Sciatic nerve (tissue), 2 donors: ENCODE measurements at places on chromosomes 2 and 18. TPM values are rescaled to one million over a fixed set of nuclear protein-coding genes. Genes with fewer than 3 reads are reported as not detected.

- DNase-seq: no peak
Measured at GRCh38 chr2:217710211-217710765, 292.5 kb downstream of the TNS1 start.

DNA sequence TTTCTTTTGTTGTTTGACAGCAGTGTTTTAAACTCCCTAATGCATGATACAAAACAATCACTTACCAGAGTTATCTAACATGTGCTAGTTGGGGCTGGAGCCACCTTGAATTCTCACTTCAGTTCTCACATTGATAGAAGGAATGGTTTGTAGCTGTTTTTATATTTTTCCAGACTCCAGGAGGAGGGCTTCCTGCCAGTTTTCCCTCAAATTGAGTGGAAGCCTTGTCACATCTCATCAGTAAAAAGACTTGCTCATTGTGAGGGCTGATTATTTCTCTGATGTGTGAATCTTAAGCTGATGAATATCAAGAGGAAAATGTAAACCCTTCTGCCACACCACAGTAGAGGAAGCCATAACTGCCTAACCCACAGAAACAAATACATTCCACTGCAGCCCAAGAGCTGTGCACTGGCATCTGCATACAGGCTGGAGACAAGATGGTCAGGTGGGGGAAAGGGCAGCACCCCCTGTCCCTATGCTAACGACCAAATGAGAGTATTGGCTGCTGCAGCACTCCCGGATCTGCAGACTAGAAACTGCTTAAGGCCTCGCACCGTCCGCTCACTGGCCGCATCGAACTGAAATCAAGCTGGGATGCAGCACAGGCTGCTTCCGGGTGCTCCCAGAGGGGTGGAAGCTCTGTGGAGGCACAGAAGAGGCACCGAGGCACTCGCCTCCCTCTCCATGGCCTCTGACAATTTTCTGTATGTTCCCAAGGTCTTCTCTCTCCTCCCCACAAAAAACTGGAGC, 73.7 kb upstream of the TPO start:
- DNase-seq: no peak

- DNase-seq: no peak
Measured at GRCh38 chr2:182666674-182667314, 49.3 kb upstream of the DNAJC10 start.

GRHL1 gene
- 1.5 TPM for total RNA-seq

COL4A4 gene
- 7.4 TPM for total RNA-seq

DNA sequence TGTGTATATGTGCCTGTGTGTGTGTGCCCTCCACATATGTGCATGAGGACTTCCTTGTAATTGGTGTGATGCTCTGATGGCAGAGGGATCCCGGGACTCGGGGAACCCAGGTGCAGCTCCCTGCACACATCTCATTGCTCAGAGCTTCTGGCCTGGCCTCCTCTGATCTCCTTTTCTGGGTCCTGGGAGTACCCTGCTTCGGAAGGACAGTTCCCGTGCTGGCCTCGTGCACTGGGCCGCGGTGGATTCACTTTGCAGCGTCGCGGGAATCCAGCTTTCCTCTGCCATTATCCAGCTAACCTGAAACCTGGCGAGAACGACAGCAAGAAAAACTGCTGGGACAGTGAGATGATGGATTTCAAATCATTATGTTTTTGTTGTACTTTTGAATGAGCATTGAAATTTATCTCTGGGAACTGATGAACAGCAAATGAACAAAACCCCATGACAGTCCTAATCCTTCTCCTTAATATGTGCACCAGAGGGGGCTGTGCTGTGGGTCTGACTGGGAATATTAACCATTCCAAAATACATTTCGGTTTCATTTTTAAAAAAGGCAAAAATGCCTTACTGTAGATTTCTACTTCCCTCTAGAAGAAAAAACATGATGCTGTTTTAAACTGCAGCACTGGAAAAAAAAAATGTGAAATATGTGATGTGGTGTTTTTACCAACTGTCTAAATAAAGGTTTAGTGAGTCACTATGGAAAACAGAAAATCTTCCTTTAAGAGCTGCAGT, 78.2 kb downstream of the PTGR3 start:
- no peak for DNase-seq

SMCHD1 gene
- 93.2 TPM for total RNA-seq

DNA sequence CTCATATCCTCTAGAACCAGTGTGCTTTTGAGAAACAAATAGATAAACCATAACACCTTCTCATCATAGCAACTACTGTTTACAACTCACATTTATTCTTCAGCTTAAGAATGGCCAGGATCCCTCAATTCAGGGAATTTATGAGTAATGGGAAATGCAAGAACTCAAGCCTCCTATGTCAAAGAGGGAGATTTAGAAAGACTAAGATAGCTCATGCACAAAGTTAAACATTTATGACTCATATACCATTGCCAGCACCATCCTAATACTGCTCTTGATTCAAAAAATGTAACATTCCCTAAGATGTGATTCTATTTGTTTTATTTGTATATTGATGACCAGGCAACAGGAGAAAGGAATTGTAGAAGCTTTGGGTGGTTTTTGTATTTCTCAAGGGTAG, 172.8 kb downstream of the CYP26B1 start:
- no peak for DNase-seq

DNA sequence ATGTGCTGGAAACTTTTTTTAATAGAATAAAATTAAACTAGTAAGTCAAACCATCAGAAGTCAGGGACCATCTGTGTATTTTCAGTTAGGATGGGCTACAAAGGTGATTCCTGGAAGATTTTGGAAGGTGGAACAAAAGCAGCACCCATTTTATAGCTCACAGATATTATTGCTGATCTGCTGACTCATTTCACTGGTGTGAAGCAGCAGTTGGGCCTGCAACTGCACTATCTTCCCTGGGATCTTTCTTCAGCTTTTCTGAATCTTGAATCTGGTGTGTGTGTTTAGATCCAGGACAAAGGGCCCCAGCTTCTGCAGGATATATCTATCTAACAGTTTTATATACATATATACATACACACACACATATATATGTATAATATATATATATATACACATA, 35.6 kb upstream of the BCL11A start:
- no peak for DNase-seq
